ENCODE measurements at places on chromosomes 7 and 10.

- DNase-seq = no peak
Measured at GRCh38 chr7:100090527-100091410, 2.0 kb downstream of the COPS6 start.

GRCh38 chr10:18381679-18382078 lies 241.5 kb downstream of the CACNB2 start:
- no peak for DNase-seq

DNA sequence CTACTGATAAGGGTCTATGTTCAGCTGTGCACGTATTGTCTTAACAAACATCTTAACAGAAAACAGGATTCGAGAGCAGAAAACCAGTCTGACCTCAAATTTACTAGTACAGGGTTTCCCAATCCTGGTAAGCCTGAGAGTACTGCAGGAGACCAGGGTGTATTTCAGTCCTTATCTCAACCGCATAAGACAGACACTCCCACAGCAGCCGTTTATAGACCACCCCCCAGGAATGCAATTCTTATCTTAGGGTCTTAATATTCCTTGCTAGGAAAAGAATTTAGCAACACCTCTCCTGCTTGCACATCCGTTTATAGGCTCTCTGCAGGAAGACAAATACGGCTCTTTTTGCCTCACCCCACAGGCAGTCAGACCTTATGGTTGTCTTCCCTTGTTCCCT lies 277.3 kb downstream of the SDK1 start:
- DNase-seq = no peak

DNA sequence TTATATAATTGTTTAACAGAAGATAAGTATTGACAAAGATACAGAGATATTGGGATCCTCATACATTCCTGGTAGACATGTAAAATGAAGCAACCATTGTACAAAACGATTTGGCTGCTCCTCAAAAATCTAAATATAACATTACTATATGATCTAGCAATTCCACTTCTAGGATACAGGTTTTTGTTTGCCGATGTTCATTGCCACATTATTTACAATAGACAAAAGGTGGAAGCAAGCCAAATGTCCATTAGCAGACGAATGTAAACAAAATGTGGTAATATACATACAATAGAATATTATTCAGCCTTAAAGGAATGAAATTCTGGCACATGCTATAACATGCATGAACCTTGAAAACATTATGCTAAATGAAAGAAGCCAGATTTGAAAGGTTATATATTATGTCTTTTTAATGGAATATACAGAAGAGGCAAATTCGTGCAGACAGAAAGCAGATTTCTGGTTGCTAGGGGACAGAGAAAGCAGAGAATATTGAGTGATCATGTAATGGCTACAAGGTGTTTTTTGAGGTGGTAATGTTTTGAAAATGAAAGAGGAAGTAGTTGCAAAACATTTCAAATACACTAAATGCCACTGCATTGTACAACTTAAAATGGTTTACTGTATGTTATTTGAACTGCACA lies 44.9 kb downstream of the POLR1F start:
- DNase-seq = no peak

GRCh38 chr10:69994262-69994661 lies 58.4 kb upstream of the MACROH2A2 start:
- no peak for DNase-seq

GRCh38 chr10:132489053-132489703 lies 48.4 kb upstream of the INPP5A start:
- no peak for DNase-seq

- no peak for DNase-seq
Measured at GRCh38 chr10:1189166-1190051, 133.2 kb downstream of the WDR37 start.

DNA sequence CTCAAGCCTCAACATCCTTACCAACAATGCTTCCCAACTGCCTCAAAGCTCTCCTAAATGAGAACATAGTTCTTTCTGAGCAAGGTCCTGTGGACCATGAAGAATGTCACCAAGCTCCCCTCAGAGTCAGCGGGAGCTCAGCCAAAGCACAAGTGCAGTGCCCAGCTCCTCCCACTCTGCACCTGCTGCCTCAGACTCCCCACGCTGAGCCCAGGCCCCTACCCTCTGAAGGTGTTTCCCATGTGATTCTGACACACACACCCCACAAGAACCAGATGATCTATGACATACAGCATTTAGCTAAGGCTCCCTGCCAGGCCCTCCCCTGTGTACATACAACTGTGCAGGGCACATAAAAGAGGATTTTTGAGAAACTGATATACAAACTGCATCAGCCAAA lies 19.2 kb downstream of the ERCC6 start:
- DNase-seq = no peak

DNA sequence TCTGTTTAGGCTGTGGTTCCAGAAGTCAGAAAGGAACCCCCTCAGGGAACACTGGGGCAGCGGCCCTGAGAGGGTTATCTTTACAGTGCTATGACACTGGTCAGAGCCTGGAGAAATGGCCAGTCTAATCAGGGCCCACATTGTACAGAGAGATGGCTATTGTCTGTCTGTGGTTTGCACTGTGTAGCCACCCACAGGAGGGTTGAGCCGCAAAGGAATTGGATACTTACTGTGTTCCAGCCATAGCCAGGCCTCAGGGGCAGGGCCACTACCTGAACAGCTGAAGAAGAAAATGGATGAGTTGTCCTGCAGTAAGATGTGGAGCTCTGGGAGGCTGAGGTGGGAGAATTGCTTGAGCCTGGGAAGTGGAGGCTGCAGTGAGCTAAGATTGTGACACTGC lies 47.5 kb upstream of the PODXL start:
- no peak for DNase-seq

GRCh38 chr10:46542567-46543465 lies 13.6 kb downstream of the GPRIN2 start:
- DNase-seq = no peak

DNA sequence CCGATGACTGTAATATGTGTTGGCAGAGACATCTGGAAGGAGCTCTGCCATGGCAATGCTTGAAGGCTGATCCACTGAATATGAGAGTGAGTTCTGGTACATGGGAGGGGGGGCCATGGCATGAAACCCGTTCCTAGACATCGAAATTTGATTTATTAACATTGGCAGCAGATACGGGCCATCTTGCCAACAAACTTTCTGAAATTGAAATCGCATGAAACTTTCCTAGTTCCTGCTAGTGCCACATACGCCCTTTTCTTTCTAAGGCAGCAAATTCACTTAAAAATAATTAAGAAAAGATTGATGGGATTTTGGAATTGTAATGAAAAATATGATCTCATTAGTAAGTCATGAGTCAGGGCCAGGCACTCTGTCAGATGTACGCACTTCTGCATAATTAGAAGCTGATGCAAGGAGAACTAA lies 91.8 kb upstream of the KMT2C start:
- DNase-seq = no peak

- DNase-seq = no peak
Measured at GRCh38 chr10:121110369-121110768, 259.2 kb downstream of the WDR11 start.

DNA sequence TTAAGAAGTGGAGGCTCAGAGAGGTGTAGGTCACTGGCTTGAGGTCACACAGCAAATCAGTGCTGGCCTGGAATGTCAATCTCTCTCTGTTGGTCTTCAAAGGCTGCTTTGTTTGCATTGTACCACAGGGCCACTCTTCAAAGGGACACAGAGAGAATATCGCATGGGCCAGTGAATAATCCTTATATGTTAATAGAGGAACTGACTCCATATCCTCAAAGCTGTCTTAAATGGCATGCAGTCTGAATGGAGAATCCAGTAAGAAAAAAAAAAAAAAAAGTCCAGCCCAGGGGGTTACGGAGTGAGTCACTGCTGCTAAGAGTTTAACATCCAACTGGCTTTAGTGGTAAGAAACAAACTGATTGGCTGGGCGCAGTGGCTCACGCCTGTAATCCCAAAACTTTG lies 54.1 kb downstream of the NRAP start:
- no peak for DNase-seq

DNA sequence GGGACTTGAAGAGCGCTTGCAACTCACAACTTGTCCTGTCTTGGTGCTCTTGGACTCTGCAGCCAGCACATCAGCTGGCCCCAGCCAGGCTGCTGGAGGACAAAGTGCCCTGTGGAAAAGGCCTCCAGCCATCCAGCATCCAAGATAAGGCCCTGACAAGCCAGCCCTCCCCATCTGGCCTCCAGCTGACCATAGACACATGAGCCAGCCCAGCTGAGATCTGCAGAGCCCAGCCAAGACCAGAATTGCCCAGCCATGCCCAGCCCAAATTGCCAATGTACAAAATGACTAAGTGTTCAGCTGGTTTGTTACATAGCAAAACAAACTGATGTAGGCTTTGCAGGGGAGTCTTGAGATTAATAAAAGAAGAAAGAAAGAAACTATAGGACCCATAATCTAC lies 36.0 kb upstream of the FRMD4A start:
- DNase-seq = no peak

DNA sequence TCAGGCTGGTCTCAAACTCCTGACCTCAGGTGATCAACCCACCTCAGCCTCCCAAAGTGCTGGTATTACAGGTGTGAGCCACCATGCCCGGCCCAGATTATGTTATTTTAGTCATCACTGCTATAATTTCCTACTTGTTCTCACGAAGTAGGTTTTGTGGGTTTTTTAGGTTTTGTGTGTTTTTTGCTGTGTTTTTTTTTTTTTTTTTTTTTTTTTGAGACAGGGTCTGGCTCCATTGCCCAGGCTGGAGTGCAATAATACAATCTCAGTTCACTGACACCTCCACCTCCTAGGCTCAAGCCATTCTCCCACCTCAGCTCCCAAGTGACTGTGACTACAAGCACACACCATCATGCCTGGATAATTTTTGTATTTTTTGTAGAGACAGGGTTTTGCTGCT lies 20.9 kb upstream of the ANAPC16 start:
- no peak for DNase-seq

DNA sequence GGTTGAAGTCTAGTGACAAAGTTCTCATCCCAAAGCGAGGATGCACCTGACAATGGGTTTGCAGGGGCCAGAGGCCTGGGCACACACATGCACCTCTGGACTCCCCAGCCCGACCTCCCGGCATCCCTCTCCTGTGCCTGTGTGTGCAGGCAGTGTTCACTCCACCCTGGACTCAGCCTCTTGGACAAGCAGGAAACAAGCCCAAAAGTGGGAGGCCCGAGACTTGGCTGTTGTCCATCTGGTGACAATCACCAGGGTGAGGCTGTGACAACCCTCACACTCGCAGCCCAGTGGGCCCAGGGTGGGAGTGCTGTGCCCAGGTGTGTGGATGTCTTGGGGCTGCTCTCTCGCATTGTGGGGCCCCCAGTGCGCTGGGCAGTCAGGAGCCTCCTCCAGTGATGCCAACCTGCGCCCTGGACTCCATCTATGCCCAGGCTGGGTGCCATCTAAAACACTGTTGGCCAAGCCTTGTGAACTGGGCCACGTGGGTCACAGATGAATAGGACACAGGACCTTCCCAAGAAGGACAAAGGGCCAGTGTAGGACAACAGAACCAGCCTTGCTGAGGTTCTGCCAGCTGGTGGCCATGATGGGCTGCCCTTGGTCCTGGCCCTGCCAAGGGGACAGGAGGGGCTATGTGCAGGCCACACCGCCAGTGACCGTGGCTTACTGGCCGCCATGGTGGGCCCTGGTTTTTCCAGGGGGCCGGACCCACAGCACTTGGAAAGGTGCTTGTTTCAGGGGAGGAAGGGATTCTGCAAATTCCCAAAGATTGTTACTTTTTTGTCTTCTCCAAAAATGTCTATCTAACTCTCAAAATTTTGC lies 144.3 kb downstream of the TCERG1L start:
- DNase-seq = no peak

DNA sequence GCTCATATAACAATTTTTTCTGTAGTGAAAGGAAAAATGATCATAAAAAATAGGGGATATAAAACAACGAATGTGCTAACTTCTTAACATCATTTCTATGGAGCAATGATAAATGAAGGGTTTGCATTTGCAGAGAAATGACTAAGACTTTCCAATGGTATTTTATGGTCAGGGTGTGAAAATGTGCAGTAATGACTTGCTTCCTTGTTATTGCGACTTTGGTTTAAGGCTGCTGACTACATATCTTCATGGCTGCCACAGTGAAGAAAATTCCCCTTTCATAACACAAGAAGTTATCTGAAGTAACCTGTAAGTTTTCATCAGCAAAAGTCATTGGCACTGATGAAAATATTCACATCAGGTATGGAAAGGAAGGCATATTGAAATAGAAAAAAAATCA lies 166.1 kb upstream of the NRG3 start:
- DNase-seq = no peak

- DNase-seq = no peak
Measured at GRCh38 chr10:118723466-118723865, 31.3 kb downstream of the CACUL1 start.

DNA sequence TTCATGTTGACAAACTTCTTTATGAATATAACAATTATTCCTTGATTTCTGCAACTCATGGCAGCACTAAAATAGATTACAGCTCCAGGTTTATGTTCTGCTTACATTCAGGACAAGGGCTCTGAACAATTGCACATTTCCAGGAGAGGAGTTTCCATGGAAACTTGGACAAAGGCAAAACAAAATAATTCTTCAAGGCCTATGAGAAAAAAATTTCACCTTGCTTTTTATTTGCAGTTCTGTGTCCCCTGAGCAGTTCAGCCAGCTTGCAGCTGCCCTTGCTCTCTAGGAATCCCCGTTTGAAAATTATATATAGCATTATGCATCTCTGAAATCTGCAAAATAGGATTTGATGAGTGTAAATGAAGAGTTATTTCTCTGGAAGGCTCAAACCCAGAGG lies 71.7 kb downstream of the ARL4A start:
- no peak for DNase-seq

DNA sequence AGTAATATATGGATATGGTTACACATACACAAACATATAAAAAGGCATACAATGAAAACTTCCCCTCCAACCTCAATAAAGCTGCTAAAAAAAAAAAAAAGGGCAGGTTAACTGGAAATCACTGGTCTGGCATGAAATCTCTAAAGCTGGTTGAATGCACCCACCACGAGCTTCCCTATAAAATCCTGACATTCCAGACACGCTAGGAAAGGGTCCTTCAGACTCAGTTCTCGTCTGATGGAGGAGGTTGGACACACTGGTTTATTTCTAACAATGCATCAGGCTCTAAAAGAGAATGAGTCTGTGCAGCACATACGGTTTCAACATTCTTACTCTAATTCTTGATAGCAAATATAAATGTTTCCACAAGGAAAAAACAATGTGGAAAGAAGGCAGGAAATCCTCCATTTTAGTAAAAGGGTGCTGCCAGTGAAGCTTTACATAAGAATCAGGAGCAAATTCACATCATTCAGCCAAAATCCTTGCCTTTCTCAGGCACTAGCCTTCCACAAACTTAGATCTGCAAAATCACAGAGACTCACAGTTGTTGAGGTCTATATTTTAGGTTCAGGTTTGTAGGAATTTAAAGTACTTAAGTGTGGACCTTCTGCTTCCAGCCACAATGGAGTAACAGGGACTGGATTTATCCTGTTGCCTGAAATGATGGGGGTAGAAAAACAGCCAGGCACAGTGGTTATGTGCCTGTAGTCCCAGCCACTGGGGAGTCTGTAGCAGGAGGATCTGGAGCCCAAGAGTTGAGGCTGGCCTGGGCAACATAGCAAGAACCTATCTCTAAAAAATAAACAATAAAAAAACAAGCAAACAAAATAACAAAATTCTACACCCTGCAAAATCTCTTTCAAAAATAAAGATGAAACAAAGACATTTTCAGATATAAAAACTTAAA lies 73.5 kb downstream of the CYTH3 start:
- DNase-seq = no peak

Data from CD8-positive, alpha-beta memory T cell (primary cell).